ENCODE measurements at places on chromosomes 7 and 10.

- DNase-seq: no peak
Measured at GRCh38 chr10:99007457-99007856, 228.2 kb downstream of the HPSE2 start.

DNA sequence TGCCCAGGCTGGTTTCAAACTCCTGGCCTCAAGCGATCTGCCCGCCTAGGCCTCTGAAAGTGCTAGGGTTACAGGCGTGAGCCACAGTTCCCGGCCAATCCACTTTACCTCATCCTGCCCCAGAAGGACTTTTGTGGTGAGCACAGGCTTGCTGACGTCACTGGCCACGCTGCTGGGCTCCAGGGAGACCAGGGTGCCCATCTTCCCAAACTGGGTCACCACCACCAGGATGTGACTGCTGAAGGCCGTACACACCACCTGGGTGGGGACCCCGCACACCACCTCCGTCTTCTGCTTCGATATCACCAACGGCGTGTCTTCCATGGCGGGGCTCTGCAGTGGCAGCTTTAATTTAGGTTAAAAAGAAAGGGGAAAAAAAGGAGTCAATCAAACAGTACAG, 816 bp downstream of the PSMG3 start:
- no peak for DNase-seq

- no peak for DNase-seq
Measured at GRCh38 chr10:34593930-34594329, 221.2 kb downstream of the PARD3 start.

DNA sequence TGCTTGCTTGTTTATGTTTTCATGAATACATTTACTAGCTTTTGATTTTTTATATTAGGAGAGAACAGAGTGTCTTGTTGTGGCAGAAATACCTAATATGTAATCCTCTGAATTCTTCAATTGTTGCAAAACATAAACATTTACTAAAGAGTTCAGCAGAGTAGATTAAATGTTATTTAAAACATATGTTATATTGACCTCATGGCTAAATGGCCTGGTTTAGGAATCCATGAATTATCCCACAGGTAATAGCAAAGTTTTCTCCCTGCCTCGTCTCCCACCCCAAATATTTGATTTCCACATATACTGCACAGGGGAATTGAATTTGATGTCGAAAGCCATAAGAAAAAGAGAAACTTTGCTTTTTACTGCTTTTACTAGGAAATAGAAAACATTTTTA, 111.8 kb downstream of the ADK start:
- DNase-seq: no peak

- no peak for DNase-seq
Measured at GRCh38 chr7:37081436-37081835, 357.1 kb upstream of the AOAH start.

- no peak for DNase-seq
Measured at GRCh38 chr10:94546049-94546900, 687 bp downstream of the HELLS start.

DNA sequence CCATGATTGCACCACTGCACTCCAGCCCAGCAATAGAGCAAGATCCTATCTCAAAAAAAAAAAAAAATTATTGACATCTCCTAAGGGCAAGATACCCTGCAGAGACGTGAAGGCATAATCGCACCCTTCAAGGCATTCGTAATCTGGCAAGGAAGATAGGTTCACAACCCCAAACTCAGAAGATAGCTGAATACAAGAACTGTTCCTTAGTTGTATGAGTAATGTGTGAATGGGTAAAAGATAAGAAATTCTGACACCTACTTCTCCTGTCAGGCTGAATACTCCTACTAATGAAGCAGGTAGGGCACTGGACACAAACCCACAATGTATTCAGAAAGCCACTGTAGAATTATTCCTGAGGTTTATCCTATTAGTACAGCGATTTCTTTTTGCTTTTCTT, 882.4 kb upstream of the AUTS2 start:
- DNase-seq: no peak
